ENCODE measurements at places on chromosomes 13 and 19.

GRCh38 chr13:40878321-40878720 is 88.9 kb downstream of the SLC25A15 start:
- DNase-seq, result no peak

DNA sequence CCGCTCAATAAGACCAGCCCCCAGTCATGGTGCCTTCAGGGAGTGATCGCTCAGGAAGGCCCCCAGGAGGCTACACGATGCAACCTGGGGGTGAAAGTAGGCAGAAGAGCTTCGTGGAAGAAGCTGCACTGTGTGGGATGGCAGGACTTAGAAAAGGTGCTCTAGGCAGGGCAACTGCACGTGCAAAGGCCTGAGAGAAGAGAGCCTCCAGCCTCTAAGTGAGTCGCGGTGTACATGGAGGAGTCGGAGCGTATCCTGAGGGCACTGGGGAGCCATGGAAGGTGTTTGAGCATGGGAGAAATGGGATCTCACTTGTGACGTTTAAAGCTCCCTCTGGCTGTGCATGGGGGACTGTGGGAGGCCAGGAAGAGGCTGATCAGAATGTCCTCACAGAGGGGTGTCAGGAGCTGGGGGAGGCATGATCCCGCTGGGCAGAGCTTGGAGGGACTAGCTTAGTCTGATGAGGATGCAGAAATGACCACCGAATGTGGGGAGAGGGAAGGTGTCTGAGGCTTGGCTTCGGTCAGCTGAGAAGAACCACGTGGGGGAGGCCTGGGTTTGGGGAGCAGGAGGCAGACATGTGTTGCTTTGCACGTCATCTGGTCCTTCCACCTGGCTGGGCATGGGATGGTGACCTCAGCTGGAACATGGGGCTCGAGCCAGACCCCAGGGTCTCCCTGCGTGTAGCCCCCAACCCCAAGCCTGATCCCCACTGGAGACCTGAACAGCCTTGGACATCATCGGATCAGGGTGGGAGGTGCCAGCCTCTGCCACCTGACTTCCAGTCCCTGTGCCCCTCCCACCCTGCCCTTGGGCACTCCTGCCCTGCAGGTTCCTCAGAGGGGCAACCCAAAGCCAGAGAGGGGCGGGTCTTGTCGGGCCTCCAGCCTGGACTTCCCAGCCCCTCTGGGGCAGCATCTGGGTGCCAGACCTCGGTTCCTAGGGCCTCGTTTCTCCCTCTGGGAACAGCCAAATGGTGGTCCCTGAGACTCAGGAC is 1.1 kb downstream of the APC2 start:
- DNase-seq, result no peak

DNA sequence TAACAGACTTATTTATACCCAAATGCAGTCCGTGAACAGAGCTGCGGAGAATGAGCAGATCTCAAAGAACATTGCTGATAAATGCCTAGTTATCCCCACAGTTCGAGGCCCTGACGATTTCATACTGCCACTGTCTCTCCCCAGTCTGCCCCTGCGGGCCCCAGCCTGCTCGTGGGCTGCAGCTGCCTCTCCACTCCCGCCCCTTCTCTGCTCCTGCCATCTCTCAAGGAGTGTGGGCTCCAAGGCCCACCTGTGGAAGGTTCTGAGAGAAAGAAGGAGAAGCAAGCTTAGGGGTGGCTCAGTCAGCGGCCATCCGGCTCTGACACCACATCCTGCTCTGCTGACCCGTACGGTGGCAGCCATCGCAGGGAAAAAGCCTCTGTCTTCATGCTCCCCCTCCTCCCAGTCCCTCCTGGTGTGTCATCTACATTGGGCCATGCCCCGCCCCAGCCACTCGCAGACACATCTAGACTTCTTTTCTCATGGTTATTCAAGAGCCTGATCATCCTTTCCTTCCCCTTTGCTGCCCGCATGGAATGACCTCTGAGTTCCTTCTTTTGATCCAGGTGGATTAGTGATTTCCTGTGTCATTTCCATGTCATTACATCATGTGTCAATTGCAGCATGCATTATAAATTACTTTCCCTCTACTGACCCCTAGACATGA is 52.0 kb downstream of the EPS15L1 start:
- no peak for DNase-seq

DNA sequence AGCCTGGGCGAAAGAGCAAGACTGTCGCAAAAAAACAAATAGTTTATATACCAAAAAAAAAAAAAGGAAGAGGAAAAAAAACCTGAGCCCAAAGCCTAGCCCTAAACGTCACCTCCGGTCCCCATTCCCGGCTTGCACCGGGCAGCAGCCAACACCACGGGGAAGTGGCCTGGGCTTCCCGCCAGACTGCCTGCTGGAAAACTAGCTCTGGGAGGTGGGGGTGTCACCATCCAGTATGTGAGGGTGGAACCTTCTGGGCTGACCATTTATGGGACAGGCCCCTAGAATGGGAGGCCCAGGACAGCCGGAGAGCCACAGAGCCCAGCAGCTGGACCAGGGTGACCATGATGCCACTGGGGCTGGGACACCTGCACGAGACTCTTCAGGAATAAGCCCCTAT is 37.3 kb downstream of the IL12RB1 start:
- DNase-seq, result peak; percentile 59

GRCh38 chr19:35993923-35994598 is 927 bp upstream of the SDHAF1 start:
- DNase-seq, result no peak

GRCh38 chr13:90205911-90206310 is 1141.6 kb upstream of the MIR17HG start:
- DNase-seq, result no peak

DNA sequence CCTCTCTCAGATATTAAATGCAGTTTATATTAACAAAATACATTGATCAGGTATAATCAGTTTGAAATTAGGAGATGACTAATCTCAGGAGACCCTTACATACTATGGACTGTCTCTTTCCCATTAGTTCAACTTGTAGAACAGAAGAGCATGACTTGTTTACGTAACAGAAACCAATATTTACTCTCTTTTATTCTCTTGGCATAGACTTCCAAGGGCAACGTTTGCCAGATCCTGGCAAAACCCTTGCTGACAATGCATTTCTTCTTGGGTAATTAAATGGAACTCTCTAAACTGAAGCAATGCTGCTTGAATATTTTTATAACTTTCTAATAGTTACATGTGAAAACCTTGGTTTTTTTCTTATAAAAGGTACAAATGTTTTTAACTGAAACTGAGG is 68.3 kb upstream of the MYO16 start:
- no peak for DNase-seq

DNA sequence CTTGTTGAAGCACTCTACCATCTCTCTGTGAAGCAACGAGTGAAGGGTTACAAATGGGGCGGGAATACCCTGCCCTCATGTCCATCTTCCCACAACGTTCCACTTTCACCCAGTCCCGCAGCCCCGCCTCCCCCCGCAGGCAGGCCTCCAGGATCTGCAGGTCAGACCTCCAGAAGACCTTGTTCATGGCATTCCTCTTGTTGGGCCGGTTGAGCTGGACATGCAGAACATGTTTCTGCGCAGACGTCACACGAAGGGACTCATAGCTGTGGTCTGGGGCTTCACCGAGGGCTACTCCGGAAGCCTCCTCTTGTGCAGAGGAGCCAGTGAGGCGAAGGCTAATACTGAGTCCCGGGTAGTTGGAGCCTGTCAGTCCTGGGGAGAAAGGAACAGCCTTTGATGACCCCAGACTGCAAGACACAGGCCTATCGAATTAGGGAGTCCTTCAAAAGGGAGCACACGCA is 420 bp downstream of the ECH1 start:
- DNase-seq, result peak; percentile 86

GRCh38 chr19:42529248-42529764 is 1.0 kb upstream of the CEACAM1 start:
- peak; percentile 73 for DNase-seq

DNA sequence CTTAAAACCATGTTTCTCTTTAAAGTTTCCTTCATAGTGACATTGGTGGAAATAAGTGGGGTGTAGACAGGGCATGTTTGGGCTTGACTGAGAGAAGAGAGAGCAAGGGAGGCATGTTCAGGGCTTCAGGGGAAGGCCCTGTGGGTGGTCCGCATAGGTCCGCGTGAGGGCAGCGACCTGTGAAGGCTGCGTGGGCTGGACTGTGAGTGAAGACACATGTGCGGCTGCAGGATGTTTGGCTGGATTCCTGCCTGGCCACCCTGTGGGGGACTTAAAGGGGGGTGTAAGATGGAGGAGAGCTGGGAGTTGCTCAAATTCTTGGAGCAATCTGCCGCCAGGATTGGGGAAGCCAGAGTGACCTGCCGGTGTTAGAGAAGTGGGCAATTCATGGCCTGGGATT is 23.8 kb upstream of the KLF12 start:
- peak; percentile 22 for DNase-seq

DNA sequence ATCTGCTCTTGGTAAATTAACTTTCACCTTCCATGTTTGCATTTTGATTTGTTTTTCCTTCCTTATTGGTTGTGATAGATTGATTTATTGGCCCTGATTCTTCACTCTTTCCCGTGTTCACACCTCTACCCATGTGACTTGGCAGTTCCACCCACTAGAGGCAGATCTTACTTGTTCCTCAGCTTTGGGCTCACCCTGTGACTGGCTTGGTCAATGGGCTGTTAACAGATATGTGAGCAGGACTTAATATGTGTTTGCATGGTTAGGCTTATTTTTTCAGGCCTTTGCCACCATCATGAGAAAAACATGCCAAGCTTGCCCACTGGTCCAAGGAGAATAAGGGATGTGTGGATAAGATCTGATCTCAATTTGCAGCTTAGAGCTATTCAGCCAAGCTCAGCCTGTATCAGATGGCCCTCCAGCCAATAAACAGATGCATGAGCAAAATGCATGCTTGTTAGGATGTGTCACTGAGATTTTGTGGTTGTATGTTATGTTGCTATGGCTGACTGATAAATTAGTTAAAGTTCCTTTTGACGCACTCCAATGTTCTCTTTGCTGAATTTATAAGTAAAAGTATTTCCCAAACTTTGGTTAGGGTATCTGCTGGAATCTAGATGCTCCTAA is 48.0 kb downstream of the RGCC start:
- peak; percentile 80 for DNase-seq

GRCh38 chr13:44022196-44022595 is 142.5 kb downstream of the LACC1 start:
- no peak for DNase-seq

DNA sequence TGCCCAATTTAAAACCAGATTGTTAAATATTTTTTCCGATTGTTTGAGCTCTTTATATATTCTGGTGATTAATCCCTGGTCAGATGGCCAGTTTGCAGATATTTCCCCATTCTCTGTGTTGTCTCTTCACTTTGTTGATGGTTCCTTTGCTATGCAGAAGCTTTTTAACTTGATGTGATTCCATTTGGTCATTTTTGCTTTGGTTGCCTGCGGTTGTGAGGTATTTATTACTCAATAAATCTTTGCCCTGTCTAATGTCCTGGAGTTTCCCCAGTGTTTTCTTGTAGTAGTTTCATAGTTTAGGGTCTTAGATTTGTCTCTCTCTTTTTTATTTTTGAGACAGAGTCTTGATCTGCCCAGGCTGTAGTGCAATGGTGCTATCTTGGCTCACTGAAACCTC is 23.8 kb upstream of the LMO7 start:
- DNase-seq, result no peak

DNA sequence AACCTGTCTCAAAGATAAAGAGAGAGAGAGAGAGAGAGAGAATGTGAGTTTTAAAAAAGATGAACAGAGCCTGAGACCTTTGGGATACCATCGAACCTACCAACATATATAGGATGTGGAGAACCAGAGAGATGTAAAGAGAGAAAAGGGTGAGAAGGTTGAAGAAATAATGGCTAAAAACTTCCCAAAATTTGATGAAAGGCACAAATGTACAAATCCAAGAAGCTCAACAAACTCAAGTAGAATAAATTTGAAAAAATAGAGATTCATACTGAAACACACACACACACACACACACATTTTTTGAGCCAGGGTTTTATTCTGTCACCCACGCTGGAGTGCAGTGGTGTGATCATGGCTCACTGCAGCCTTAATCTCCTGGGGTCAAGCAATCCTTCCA is 16.3 kb downstream of the ZNF558 start:
- no peak for DNase-seq

DNA sequence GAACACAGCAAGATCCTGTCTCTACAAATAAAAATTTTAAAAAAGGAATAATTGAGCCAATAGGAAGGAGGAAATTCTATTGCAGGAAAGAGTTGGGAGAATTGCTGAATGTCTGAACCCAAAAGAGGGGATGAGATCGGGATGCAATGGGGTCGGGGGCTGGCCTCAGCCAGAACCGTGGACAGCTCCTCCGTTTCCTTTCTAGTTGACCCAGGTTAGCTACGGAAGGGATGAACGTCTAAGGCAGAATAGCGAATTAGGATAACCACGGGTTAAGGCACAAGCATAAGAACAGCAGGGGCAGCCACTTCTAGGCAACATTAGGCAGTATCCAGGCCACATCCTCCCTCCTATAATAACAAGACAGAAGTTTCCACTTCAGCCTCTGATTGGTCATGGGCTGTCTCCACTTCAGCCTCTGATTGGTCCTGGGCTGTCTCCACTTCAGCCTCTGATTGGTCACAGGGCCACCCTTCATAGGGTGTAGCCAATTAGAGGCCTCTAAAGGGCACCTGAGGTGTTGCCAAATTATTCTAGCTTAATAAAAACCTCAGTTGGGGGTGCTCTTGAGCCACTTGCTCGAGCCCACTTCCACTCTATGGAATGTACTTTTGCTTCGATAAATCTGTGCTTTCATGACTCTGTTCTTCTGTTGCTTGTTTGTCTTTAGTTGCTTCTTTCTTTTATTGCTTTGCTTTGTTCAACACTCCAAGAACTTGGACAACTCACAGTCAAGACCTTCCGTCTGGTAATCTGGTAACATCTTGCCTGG is 24.9 kb upstream of the TPM4 start:
- DNase-seq, result peak; percentile 39

DNA sequence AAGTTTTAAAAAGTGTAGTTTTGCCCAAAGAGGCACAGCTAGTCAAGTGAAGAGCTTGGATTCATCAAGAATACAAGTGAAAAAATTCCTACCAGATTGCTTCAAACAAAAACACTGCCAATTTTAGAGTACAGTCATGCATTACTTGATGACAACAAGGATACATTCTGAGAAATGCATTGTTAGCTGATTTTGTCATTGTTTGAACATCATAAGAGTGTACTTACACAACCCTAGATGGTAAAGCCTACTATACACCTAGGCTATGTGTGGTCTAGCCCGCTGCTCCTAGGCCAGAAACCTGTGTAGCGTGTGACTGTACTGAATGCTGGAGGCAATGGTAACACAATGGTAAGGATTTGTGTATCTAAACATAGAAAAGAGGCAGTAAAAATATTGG is 41.1 kb downstream of the TMTC4 start:
- peak; percentile 91 for DNase-seq

DNA sequence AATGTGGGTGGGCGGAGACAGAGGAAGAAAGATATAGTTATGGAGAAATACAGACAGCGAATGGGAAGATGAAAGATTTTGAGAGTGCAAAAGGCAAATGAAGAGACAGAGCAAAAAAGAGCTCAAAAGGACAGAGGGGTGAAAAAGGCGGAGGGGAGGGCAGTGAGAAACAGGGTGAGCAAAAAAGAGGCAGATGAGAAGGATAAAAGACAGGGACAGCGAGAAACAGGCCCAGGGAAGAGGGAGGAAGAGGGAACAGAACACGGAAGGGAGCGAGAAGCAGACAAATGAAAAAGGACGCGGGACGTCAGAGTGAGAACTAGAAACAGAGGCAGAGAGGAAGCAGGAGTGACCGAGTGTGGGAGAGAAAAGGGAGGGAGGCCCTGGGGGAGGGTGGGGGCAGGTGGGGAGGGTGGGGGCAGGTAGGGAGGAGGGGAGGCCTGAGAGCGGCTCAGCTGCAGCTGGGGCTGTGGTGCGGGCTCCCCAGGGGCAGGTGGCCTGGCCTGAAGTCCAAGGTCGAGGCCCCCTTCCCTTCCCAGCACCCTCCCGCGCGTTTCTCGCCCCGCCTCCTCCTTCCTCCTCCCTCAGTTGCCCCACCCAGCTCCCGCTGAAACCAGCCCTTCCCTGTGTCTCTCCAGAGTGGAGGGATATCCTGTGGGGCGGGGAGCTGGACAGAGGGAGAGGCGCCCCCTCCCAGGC is 2.9 kb downstream of the KLK1 start:
- no peak for DNase-seq

Data from fibroblast of pulmonary artery (primary cell).